ENCODE measurements at places on chromosomes 16 and 17. TPM values are rescaled to one million over a fixed set of nuclear protein-coding genes. Genes with fewer than 3 reads are reported as not detected.

ZNF747 gene
- polyA plus RNA-seq, result 4.4 TPM

TBC1D3I gene
- polyA plus RNA-seq, result 0.38 TPM

PLXDC1 gene
- 6.0 TPM for polyA plus RNA-seq

NPIPA2 gene
- polyA plus RNA-seq, result 6.1 TPM

IRX5 gene
- 19.6 TPM for polyA plus RNA-seq

RAB11FIP4 gene
- polyA plus RNA-seq, result 5.0 TPM

SLC52A1 gene
- 3.1 TPM for polyA plus RNA-seq

SNX20 gene
- polyA plus RNA-seq, result 0.43 TPM

ITGB4 gene
- 63.2 TPM for polyA plus RNA-seq
